ENCODE measurements at places on chromosomes 3 and 15.
A peak's percentile ranks its signal among the peaks of the same experiment; 100 is the strongest.

- no peak for DNase-seq
These were observed 64.5 kb downstream of the FLNB start for GRCh38 chr3:58072763-58073130.

DNA sequence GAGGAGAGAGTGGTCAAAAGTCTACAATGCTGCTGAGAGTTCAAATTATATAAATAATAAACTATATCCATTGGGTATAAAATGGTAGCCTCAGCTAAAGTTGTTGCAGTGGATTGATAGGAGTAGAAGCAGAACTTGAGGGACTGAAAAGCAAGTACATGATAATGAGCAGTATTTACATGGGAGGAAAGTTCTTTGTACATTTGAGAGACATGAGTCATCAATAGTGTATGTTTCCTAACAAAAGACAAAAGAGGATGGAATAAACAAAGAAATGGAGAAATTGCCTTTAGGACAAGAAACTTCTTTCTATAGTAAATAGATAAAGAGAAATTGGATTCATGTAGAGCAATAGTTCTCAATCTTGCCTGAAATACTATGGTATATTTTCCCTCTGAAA is 110.0 kb upstream of the PLSCR5 start:
- no peak for DNase-seq

GRCh38 chr3:123627673-123628670 is 43.1 kb upstream of the HACD2 start:
- DNase-seq = no peak

DNA sequence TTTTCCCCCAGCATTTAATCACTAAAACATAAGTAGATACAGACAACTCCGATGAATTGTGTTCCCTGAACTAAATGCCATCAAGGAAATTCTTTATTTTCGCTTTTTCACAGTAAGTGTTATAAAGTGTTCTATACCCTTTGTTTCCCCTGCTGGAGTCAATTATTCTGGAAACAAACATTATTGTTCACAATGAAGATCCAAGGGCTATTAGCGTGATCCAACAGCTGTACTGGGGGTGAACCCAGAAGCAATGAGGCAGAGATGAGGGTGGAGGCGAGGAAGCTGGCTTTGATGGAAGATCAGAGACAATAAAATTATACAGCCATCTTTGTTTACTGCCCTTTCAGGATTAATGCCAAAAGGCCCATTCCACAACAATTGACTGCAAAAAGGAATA is 250.3 kb upstream of the IGF1R start:
- DNase-seq = no peak

DNA sequence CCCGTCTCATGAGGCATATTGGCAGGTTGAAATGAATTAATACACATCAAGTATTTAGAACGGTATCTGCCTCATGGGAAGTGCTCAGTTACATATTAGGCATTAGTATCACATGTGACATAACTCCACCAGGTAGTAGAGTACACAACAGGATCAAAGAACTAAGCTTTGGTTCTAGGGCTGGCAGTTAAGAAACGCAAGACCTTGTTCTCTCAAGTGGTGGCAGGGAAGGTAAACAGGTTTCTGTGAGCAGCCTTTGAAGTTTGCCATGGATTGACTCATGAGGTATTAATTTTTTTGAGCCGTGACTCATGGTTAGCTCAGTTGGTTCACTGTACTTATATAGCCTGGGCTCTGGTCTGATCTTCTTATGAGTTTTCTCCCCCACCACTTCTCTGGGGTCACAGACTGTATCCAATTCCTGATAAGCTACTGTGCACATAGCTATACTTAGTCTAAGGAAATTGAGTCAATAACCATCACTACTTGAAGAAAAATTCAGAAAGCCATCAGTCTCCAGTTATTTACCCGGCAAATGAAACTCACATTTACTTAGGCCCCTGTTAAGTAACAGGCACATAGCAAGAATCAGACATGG is 155.6 kb upstream of the STT3B start:
- no peak for DNase-seq

GRCh38 chr15:34693053-34693744 is 61.6 kb downstream of the GJD2 start:
- DNase-seq = no peak

GRCh38 chr3:195802261-195802701 is 9.4 kb downstream of the MUC4 start:
- DNase-seq = no peak

DNA sequence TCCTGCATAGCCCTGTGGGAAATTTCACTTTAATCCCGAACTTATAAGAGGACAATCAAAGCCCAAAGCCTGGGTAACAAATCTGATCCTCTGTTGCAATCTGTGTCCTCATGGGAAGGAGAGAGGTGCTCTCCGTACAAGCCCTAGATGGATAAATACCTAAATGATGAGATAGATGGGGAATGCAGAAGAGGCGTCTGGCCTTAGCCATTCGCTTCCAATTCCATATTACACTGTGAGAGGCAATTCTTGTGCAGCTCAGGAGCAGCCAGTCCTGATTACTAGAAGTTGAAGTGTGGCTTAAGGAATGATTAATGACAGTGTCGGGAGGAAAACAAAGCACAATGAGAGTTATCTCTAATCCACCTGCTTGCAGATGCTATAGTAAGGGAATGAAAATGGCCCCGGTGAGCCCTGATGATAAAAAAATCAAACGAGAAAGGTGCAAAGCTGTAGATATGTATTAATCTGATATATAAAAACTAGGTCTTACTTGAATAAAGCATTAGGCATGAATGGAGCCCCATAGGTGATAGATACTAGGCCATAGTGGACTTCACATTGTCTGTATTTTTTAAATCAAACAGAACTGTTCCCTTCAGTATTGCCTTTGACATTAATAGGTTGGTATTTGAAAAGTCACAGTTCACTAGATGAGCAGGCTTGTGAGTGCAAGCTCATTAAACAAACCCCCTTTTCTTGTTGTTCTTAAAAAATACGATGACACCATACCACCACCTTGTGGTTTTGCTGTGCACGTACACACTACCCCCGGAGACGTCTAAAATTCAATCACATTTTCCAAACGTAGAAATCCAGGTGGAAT is 54.2 kb upstream of the TMCO5A start:
- DNase-seq = peak; percentile 43

- no peak for DNase-seq
These were observed 5.2 kb downstream of the CDHR4 start for GRCh38 chr3:49794431-49794830.

GRCh38 chr3:169295912-169296570 is 367.5 kb downstream of the MECOM start:
- no peak for DNase-seq

DNA sequence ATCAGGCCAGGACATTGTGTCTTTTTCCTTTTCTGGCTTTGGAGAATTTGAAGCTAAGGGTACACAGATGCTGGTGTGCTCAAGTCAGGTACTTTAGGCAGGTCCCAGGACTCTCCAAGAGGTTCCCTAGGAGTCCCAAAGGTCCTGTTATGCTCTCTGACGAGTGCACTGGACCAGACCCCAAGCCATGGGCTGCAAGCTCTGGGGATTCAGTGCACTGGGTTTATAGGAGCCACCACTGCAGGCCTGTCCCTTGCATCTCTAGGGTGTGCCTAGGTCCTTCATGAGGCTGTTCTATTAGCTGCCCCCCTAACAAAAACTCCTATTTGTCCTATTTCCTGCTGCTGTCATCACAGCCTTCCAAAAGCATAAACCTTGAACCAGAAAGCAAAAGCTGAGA is 31.9 kb upstream of the BFSP2 start:
- no peak for DNase-seq

- no peak for DNase-seq
These were observed 1.9 kb downstream of the TOP2B start for GRCh38 chr3:25662736-25663320.

DNA sequence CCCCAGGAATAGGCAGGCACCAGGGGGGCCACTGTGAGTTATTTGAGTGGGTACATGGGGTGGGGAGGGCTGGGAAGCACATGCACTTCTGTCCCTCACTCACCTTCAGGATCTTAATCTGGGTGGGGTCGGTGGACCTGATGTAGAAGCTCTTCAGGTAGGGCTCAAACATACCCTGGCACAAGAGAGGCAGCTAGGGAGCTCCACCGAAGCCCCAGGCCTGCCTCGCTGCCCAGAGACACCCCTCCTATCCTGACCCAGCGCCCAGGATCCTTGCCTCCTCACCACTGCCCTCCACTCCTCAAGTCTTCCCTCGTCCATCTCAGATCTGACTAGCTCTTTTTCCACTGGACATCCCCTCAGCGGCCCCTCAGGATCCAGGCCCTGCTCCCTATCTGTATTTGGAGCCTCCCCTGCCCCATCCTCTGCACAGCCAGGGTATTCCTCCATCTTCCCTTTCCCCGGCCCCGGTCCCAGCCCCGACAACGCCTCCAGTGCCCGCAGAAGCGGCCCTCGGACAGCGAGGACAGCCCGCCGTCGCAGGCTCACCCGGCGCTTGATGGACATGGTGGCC is 30.0 kb downstream of the AP3B2 start:
- no peak for DNase-seq

DNA sequence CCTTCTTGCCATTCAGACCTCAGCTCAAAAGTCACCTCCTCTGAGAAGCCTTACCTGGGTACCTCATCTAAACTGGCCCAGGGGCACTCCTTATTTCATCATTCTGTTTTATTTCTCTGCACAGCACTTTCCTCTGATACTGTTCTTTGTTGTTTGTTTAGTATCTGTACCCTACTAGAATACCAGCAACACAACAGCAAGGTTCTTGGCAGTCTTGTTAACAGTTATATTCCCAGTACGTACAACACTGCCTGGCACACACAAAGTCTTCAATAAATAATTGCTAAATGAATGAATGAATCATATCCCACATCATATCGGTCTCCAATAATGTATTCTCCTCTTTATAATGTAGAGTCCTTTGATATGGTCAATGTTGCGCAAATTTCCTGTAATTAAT is 188.1 kb downstream of the FOXP1 start:
- DNase-seq = no peak

GRCh38 chr15:66894363-66894762 is 171.0 kb upstream of the SMAD3 start:
- DNase-seq = no peak

- DNase-seq = no peak
These were observed 521.1 kb downstream of the NR2F2 start for GRCh38 chr15:96851613-96852012.

DNA sequence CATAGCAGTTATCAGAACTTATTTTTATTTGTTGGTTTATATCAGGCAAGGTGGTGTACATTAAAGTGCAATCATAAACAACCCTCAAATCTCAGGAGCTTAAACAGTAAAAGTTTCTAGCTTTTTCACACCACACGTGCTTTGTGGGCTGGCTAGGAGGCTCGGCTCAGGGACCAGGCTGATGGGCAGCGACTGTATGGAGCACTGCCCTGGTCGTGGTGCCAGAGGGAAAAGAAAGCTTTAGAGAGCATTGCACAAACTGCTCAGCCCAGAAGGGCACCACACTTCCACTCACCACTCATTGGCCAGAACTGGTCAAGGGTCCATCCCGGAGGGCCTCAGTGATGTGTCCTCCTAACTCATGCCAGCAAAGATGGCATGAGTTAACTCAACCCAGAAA is 123.2 kb downstream of the AQP9 start:
- DNase-seq = no peak

- no peak for DNase-seq
These were observed 48.2 kb downstream of the TRIM42 start for GRCh38 chr3:140726066-140726465.

GRCh38 chr15:77426871-77427270 is 6.2 kb downstream of the HMG20A start:
- no peak for DNase-seq

DNA sequence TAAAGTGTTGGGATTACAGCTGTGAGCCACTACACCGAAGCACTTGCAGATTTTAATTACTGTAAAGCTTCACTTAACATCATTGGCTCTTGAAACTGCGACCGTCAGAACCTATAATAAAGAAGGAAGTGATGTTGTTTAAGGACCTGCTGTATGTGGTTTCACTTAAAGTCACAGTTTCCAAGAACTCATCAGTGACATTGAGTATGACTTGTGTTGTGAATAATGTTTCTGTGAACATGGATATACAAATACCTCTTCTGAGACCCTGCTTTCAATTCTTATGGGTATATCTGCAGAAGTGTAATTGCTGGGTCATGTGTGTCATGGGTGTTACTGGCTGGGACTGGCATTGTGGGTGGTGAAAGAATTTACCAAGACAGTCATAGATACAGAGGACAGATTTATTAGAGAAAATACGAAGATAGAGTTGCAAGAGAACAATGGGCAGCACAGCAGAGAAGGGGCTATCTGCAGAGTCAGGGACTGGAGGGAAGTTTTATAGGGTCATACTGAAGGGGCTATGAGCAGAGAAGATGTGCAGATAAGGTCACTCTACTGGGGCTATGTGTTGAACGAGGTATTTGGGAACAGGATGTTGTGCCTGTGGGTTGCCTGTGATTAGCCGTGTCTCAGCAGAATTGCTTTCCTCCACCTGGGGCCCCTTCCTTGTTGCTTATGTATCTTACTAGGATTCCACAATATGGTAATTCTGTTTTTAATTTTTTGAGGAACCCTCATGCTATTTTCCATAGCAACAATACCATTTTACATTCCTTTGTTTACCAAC is 4.5 kb downstream of the NDUFB5 start:
- DNase-seq = no peak

DNA sequence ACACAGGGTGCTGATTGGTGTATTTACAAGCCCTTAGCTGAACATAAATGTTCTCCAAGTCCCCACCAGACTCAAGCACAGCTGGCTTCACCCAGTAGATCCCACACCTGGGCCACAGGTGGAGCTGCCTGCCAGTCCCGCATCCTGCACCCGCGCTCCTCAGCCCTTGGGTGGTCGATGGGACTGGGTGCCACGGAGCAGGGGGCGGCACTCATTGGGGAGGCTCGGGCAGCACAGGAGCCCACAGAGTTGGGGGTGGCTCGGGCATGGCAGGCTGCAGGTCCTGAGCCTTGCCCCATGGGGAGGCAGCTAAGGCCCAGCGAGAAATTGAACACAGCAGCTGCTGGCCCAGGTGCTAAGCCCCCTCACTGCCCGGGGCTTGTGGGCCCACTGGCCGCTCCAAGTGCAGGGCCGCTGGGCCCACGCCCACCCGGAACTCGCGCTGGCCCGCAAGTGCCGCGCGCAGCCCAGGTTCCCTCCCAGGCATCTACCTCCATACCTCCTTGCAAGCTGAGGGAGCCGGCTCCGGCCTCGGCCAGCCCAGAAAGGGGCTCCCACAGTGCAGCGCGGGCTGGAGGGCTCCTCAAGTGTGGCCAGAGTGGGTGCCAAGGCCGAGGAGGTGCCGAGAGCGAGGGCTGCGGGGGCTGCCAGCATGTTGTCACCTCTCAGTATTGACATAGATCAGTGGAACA is 442.7 kb downstream of the OCA2 start:
- DNase-seq = no peak

GRCh38 chr3:63242124-63242523 is 36.0 kb upstream of the SYNPR start:
- DNase-seq = no peak

All from BE2C (cell line).